ENCODE measurements at places on chromosomes 12 and 14.

DNA sequence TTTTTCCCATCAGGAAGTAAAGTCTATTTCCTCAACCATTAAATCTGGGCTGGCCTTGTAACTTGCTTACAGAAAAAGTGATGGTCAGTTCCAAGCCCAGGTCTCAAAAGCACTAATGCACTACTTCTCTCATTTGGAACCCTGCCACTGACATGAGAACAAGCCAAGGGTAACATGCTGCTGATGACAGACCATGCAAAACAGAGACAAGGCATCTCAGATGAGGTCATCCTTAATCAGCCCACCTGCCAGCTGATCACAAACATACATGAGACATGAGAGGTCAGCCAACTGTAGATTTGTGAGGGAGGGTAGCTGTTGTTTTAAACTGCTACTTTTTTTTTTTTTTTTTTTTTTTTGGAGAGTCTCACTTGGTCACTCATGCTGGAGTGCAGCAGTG is 16.2 kb downstream of the TWF1 start:
- DNase-seq: no peak

GRCh38 chr12:89016970-89017778 is 335.1 kb downstream of the DUSP6 start:
- no peak for DNase-seq

GRCh38 chr14:52700701-52701172 is 5.4 kb upstream of the ERO1A start:
- DNase-seq: no peak

GRCh38 chr14:38496092-38496491 is 240.2 kb upstream of the CLEC14A start:
- DNase-seq: no peak

DNA sequence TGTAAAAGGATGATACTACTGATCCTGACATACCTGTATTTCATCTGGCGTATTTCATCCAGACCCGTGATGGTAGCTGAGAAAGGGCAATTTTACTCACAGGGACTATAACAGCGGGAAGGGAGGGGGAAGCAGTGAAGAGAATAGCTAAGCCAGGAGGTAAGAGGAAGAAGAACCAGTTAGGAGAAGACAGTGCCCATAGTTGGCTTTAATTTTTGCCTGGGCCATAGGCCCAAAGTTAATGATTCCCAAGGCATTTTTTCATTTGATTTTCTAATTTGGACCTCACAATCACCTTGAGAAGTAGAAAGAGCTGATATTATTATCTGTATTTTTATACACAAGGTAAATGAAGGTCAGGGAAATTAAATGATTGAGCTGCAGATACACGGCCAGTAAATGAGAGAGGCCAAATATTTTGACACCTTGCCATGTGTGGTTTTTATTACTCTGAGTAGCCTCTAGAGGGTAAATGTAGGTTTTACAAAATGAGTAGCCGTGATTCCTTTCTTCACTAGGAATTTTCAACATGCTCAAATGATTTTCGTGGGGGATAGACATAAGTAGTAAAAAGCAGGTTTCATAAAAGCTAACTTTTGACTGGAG is 382.2 kb downstream of the FUT8 start:
- DNase-seq: no peak

- DNase-seq: peak; percentile 67
Measured at GRCh38 chr14:99389174-99389826, 91.4 kb downstream of the SETD3 start.

DNA sequence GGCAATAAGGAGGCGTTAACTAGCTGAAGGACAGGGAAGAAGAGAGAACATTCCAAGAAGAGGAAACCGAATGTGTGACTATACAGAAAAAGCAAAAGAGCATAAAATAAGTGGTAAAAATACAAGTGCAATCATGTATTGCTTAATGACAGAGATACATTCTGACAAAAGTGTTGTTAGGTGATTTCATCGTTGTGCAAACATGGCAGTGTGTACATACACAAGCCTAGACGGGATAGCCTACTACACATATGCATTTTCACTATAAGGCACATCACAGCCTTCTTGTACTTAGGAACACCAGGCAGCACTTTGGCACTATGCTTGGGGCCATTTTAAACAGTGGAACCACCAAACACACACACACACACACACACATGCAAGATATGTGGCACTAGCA is 299.3 kb downstream of the BCAT1 start:
- no peak for DNase-seq

DNA sequence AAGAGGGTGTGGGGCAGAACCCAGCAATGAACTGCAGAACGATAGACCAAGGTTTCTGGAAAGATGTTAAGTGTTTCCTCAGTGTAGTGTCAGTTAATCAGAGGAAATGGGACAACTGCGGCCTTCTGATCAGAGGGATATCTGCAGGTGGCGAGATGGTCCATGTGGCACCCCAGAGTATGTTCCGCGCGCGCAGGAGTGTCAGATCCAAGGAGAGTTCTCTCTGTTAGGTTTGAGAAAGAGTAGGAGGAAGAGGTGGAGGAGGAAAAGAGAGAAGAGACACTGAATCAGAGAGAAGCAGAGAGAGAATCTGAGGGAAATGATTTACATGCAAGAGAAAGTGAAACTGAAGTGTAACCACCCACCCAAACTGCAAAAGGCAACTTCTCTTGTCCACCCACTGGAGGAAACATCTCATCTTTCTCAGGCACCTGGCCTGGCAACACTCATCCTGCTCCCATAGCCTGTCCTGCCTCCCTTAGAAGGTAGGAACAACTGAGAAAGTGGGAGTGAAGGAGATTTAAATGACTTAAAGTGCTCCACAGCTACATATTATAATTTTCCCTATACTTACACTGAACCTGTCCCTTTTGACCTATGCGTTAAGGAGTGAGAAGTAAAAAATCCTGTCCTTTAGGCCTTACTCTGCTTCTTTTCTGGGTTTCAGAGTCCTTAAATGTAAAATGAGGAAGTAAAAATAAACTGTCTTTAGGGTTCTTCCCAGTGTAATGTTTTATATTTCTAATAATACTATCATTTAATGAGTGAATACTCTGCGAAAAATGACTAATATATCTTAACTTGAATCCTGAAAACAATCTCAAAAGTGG is 6.8 kb upstream of the TESPA1 start:
- DNase-seq: peak; percentile 69

GRCh38 chr12:754473-754820 is 2.1 kb downstream of the WNK1 start:
- DNase-seq: no peak

DNA sequence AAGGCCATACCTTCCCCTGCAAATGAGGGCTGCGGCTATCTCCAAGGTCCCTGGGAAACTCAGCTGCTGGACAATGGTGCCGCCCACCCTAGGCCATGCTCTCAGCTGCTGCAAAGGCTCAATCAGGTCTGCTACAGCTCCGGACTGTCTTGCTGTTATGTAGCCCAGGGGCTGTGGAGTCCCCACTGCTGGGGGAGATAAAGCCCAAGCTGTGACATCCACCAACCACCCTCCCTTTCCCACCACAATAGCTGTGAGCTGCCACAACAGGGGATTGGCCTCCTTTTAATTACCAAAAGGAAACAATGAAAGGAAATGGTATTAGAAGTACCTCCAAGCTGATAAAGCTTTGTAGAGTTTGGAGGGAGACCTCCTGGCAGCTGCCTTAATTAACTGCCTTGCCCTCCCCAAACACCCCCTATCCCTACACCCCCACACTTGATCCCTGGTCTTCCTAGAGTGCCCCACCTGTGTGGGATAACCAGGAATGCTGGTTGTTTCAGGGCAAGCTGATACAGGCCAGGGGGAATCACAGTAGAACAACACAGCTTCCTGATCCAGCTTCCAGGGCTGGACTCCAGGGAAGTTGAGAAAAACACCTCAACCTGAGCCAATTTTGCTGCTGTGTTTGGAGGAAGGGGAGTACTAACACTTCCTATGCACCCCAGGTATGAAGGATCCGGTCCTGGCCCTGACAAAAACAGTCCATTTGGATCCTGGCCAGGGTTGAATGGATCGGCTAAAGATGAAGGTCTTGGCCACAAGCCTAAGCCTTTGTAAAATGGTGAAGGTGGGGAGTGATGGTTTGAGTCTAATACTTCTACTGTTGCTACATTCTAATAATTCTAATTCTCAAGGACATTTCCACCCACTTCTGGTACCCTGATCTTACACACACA is at the start of gene VWF:
TSS of gene VWF (minus strand) at position 260 of the 899 bp plus-strand sequence. CDS start 1,474 bp downstream, outside the sequence.
- no peak for DNase-seq

GRCh38 chr12:79206871-79207270 is 342.3 kb downstream of the SYT1 start:
- no peak for DNase-seq

DNA sequence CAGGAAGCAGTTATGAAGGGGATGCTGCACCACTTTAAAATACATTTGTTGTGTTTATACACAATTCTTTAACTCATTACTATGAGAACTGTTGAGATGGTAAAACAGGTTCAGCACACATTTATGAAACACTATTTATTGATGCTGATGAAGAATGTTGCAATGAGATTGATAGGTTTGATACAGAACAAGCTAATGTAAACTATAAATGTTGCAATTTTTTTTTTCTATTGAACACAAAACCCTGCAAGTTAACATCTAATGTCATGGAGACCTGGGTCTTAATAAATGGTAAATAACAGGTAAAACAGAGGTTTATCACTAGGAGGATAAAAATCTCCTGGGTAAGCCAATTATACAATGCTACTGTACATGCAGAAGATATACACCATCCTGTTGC is 857.6 kb downstream of the FSCB start:
- no peak for DNase-seq

Measured in stimulated activated effector memory CD8-positive, alpha-beta T cell treated with anti-CD3 and anti-CD28 coated beads, Interleukin-12 subunit alpha, Interleukin-12 subunit beta, amount 100 ng/mL, for 72 hours (primary cell).